ENCODE measurements at places on chromosomes 3 and 15.
A peak's percentile ranks its signal among the peaks of the same experiment; 100 is the strongest.

DNA sequence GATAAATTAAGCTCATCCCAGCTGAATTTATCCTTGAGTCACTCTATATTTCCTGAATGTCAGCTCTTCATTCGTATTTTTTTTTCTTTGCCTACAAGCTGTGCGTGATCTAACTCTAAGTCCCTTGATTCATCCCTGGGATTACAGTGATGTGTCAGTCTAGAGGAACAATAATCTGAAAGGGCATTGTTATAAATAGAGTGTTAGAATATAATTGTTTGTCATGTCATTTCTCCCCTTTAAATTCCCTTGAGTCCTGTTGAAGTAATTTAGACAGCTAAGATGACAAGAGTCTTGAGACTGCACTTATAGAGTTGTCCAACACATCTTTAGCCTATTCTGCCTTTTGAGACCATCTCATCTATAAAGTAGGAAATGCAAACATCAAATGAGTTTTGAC is 621.8 kb downstream of the ZIC1 start:
- DNase-seq, result no peak

- DNase-seq, result no peak
These were observed 30.7 kb upstream of the MYLK start for GRCh38 chr3:123914829-123915228.

DNA sequence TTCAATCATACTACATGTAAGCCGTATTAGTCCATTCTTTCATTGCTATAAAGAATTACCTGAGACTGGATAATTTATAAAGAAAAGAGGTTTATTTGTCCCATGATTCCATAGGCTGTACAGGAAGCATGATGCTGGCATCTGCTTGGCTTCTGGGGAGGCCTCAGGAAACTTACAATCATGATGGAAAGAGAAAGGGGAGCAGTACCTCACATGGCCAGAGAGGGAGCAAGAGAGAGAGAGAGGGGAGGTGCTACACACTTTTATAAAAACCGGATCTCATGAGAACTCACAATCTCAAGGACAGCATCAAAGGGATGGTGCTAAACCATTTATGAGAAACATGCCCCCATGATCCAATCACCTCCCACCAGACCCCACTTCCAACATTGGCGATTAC is 14.3 kb upstream of the CLASP2 start:
- peak; percentile 41 for DNase-seq

- no peak for DNase-seq
These were observed 34.5 kb upstream of the SKOR1 start for GRCh38 chr15:67790610-67791319.

GRCh38 chr15:50747523-50747922 is 18.0 kb downstream of the SPPL2A start:
- no peak for DNase-seq

- no peak for DNase-seq
These were observed 18.9 kb downstream of the RAP2B start for GRCh38 chr3:153180860-153181372.

DNA sequence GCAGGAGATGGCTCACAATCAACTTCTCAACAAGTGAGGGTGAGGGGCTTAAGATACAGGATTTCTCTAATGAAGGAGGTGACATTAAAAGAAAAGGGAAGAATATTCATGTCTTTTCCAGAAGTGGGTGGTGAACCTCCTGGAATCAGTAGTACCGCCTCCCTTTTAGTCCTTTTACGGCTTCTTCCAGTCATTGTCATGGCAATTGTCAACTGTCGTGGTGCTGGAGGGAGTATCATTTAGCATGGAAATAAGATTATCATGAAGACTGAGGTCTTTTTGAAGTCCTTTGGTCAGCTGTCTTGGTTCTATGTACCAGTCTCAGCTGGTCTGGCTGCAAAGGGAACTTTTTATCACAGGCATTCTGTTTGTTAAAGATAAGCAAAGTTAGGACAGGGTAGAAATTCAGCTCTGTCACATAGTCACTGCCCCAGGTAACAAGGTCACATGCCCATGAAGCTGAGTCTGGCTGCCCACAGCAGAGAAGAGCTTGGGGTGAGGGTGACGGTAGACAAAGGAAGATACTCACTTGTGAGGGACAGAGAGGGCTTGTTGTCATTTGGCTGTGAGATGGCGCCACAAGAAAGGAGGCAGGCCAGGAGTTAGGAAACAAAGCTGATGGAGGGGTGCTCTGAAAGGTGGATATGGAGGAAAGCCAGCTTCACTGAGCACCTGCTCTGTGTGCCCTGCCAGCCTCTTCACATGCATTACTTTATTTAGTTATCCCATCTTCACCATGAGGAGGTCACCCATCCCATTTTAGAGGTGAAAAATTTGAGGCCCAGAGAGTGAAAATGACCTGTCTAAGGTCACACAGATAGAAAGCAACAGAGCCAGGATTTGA is 228.2 kb upstream of the TRIM42 start:
- no peak for DNase-seq

DNA sequence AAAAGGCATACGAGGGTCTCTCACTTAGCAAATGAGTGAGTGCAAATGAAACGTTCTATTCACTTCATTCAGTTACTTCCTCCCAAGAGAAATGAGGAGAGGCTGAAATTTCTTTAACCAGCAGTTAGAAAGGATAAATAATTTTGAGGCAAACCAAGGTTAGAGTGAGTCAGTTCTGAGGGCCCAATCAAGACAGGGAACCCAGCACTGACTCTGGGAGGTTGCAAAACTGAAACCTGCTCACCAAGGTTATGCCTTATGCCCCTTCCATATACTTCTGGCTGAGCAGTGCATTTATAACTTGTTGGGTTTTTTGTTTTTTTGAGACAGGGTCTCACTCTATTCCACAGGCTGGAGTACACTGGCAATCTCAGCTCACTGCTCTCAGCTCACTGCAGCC is 4.5 kb upstream of the RPSA start:
- no peak for DNase-seq

GRCh38 chr3:138396752-138397410 is 37.5 kb upstream of the ESYT3 start:
- no peak for DNase-seq

DNA sequence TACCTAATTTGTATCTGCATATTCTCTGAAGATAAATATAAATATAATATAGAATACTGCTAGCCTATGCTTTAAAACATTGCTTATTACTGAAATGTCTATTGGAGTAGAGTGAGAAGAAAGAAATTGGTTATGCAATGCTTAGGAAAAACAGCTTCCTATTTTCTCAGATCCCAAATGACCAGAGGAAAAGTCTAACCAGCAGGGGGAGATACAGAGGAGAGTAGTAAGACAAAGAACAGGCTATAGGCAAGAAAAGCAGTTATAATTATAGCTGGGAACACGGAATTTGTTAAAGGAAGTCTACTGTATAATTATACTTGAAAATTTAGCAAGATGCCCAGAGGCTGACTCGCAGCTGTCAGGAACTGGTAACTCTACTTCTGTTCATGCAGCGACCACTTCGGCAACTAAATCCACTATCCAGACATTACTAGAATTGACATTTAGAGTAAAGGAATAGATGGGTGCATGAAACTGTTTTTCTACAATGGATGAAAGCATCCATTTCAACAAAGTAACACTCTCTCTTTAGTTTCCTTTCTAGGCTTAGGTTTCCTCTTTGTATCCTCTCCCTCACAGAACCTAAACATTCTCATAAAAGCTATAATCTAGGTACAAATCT is 97.2 kb downstream of the TBC1D5 start:
- no peak for DNase-seq

GRCh38 chr3:194573680-194574437 is 59.4 kb downstream of the TMEM44 start:
- peak; percentile 47 for DNase-seq

DNA sequence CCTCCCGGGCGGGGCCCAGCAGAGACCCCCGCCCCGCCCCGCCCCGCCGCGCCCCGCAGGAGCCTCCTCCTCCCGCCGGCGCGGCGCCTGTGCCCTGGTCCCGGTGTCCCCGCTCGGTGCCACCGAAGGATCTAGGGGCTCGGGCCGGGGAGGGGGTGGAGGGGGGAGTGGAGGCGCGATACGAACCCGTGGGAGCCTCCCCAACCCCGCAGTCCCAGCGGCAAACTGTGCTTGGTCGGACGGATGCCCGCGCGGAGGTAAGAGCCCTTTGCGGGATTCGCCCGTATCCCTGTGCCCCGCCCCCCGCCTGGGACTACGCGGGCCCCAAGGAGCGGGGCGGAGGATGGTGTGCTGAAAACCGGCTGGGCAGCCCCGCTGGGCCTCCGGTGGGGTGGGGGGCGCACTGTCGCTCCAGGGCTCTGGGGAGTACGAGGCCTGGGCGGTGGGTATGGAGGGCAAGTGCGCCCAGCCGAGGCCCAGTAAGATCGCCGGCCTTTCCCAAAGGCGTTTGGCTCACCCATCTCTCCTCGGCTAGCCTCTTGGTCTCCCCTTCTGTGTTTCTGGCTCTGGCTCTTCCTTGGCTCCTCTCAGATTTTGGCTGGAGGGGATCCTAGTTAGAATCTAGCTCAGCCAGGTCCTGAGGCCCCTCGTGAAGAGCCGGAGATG is 65.6 kb upstream of the POLG start:
- no peak for DNase-seq

DNA sequence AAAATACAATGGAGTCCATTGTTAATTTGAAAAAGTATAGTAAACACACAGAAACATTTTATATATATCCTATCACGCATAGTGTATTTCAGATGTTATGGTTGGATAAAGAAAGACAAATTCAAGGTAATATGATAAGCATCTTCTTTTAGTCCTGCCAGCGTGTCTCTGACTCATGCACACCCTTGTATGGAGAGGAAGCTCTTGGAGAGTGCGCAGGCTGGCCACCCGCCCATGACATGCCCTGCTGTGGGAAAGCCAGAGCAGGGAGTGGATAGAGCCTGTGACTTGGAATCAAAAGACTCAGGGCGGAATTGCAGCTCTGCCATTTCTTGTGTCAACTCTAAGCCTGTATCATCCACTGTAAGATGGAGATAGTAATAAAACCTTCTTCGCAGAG is 23.0 kb upstream of the COPG1 start:
- DNase-seq, result no peak

GRCh38 chr3:25306705-25307104 is 121.4 kb upstream of the RARB start:
- no peak for DNase-seq

DNA sequence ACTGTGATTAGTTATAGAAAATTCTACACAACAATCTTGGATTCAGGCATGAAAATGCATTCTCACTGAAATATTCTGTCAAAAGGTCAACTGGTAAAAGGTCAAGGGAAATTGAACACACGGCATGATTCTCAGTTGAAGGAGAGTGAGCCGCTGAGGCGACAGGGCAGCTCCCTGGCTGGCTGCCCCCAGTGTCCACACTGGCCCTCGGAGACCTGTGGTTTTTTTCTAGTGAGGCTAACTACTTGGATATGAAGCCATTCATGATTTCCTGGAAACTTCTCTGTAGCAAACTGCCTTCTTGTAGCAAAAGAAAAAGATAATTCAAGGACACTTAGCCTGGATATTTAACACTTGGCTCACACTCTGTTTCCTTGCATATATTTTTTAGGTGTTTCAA is 37.2 kb downstream of the AADACL2 start:
- no peak for DNase-seq

GRCh38 chr15:25930931-25931330 is 67.8 kb upstream of the ATP10A start:
- no peak for DNase-seq

DNA sequence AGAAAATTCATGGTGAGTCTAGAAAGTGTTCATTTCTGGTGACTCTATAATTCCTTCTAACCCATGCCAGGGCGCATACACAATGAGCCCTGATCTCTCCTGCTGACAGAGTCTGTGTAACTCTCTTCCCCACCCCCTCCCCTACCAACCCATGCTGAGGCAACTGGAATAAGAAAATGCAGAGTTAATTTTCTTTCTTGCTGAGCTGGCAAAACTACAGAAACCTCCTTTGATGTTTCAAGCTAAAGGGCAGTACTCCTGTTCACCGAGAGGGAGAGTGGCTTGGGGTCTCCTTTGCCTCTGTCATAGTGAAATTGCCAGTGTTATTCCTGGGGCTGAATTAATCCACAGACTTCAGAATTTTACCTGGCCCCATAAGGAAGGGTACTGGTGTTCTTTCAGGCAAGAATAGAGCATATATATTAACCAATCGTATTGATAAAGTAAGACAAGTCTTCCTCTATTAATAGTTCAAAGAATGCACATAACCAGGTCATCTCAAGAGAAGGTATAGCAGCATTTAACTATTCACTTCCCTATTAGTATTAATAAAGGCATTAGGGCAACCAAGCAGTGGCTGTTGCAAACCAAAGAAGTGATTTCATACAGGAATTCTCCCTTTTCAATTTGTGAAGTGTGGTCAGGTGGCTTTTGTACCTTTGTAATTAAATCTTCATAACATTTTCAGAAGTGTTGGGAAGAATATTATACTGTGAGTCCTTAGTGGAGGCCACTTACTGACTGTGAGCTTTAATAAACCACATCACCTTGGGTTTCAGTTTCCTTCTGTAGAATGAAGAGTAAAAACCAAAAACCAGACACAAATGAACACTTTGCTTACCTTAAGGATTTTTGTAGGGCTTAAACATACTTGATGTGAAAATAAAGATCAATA is 4.1 kb downstream of the GAP43 start:
- no peak for DNase-seq

GRCh38 chr15:66156310-66156975 is 97.1 kb downstream of the MEGF11 start:
- DNase-seq, result no peak

DNA sequence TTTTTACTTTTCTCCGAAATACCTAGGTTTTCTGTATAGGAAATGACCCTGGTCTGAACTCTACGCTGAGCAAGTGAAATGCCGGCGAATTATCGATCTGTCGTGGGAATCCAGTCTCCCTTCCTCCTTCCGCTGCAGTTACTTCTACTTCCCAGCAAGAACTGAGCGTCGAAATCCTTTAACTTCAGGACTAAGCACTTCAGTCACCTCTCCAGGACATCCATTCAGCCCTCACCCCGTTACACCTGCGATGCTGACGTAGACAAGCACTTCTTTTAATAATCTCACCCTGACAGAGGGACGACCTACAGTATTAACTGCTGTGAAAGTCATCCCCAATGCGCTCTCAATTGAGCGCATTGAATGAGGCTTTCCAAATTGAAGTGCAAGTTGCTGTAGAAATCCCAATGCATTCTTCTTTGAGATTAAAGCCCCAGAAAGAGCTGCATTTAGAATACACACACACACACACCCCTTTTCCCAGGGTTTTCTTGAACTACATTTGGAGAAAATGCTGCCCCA is 1.3 kb downstream of the TOP2B start:
- peak; percentile 48 for DNase-seq

- no peak for DNase-seq
These were observed 61.2 kb downstream of the CD200 start for GRCh38 chr3:112394003-112394640.

DNA sequence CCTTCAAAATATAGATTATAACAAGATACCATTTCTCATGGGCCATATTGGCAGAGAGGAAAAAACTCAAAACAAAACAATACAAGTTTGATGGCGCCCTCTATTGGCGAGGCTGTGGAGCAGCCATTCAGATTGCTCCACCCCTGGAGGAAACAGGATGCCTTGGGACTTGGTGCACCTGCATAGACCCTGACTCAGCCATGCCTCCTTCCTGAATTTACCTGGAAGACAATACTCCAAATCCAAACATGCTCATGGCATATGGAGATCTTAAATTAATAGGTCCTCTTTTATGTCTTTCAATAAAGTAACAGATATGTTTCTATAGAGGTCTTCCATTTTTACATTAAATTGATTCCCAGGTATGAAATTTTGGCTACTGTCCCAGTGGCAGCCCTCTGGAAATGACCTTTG is 90.0 kb downstream of the APBA2 start:
- peak; percentile 75 for DNase-seq

- DNase-seq, result no peak
These were observed 302.5 kb downstream of the OCA2 start for GRCh38 chr15:27796405-27797320.

Measured in activated T-cell treated with anti-CD3 and anti-CD28 coated beads, Interleukin-2, amount 50 U/mL, for 48 hours (primary cell).